Occipital lobe (tissue), 3 donors: ENCODE measurements at places on chromosomes 4 and X. TPM values are rescaled to one million over a fixed set of nuclear protein-coding genes. Genes with fewer than 3 reads are reported as not detected.

DRD5 gene
- 0.94 TPM for total RNA-seq

KLB gene
- total RNA-seq: not detected

SH3D19 gene
- total RNA-seq: 5.5 TPM

TMEM129 gene
- 12.8 TPM for total RNA-seq

QRFPR gene
- total RNA-seq: not detected

REELD1 gene
- total RNA-seq: not detected

OPHN1 gene
- total RNA-seq: 50.8 TPM

DGKK gene
- 0.47 TPM for total RNA-seq

FRAS1 gene
- total RNA-seq: 7.0 TPM

AIMP1 gene
- 25.3 TPM for total RNA-seq

GLRA3 gene
- 5.0 TPM for total RNA-seq

TNIP3 gene
- 0.47 TPM for total RNA-seq

C4orf51 gene
- not detected for total RNA-seq

FAM47B gene
- not detected for total RNA-seq
